ENCODE measurements at places on chromosomes 7 and 10.

GRCh38 chr7:31986878-31987518, 83.2 kb downstream of the PDE1C start:
- DNase-seq: no peak

DNA sequence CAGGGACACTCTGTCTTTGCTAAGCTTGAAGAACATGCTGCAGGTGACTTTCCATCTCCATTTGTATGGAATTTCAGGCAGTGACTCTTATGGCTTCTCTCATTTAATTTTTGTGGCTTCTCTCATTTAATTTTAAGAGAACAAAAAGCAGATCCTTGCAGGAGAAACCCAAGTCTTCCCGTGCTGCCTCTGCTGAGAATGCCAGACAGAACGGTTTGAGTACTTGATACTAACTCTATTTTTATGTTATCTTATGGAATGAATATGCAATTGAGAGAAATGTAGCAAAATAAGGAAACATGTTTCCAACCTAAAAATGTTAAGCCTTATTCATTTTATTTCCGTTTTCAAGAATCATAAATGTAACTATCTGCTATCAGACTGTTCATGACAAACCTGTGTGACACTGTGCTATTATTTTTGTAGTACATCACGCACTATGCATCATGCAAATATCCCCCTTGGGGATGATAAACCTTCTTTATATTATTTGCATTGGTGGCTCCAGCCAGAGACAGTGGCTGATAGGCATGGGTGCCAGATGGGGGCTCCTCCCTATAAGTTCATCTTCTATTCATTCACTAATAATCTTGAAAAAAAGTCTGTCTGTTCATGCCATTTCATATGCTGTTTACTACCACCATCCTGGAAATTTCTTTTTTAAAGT, 6.9 kb upstream of the RAPGEF5 start:
- no peak for DNase-seq

DNA sequence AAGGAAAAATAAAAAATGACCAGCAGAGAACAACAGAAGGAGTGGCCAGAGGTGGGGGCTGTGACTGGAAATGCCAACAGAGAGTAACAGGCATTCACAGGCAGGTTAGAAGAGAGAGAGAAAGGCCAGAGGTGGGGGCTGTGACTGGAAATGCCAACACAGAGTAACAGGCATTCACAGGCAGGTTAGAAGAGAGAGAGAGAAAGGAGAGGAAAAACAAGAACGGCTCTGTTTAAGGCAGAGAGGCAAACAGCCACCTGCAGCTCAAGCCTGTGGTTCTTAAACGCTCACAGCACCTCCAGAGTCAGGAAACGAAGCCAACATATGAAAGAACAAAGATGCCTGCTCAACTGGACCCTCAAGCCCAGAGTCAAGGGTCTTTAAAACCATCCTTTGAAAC, 39.5 kb upstream of the DGKI start:
- DNase-seq: peak; percentile 27

DNA sequence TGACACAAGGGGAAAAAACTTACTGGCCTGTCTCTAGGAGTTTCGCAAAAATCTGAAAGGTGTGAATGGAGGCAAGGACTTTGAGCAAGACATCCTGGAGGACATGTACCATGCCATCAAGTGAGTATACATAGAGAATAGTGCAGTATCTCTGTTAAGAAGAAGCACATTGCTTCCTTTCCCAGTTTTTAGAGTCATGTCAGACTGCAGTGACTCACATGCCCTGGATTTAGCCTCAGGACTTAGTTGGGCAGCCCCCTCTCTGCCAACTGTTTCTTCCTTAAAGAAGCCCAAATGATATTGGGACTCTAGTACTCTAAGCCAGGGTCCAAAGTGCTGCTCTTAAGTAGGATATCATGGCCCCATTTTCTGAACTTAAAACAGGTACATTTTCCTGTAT, 28.1 kb upstream of the NFKB2 start:
- no peak for DNase-seq

GRCh38 chr10:7471720-7472367, 61.0 kb upstream of the SFMBT2 start:
- no peak for DNase-seq
